Cardiac fibroblast (primary cell): ENCODE measurements at places on chromosomes 2 and 18.

- no peak for DNase-seq
Observed at GRCh38 chr18:8611916-8612576, 2.8 kb downstream of the RAB12 start.

DNA sequence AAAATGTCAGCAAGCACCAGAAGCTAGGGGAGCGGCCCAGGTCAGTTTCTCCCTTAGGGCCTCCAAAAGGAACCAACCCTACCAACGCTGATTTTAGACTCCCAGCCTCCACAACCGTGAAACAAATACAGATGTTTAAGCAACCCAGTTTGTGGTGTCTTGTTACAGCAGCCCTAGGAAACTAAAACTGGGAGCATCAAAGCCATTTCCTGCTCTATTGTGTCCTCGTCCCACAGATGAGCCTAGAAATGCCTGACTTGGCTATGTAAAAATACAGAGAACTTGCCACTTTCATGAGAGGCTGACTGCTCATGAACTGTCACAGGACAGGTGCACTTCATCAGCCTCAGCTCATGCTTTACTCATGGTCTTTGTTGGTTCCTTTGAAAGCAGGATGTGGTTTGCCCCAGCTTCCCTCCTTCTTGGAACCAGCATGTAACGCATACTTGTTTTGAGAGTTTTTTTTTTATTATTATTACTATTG is 97.6 kb upstream of the SLC39A10 start:
- peak; percentile 99 for DNase-seq

DNA sequence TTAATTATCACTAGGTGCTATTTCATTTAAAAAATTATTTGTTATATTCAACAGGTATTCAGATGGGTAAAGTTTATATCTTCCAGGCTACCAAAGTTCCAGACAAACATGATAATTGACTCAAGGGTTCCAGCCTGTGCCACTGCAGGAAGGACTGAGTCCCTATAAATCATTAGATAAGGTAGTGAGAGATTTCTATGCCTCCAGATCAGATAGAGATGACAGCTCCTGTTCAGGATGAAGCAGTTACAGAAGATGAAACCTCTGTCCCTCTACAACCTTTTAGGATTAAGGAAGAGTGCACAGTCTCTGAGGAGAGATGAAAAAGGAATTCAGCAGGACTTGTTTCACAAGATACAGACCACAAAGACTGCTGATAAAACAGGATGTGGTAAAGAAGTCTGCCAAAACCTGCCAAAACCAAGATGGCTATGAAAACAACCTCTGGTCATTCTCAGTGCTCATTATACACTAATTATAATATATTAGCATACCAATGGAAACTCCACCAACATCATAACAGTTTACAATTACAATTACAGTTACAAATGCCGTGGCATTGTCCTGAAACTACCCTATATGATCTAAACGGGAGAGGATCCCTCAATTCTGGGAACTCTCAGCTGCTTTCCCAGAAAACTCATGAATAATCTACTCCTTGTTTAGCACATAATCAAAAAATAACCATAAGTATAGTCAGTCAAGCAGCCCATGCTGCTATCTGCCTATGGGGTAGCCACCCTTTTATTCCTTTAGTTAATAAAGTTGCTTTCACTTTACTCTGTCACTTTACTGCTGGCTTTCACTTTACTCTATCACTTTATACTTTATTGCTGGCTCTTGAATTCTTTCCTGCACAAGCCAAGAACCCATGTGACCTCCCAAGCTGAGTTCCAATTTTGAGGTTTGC is 288.5 kb downstream of the PDE11A start:
- DNase-seq, result peak; percentile 56

- peak; percentile 63 for DNase-seq
Observed at GRCh38 chr2:108396845-108397244, 19.1 kb downstream of the SULT1C4 start.

DNA sequence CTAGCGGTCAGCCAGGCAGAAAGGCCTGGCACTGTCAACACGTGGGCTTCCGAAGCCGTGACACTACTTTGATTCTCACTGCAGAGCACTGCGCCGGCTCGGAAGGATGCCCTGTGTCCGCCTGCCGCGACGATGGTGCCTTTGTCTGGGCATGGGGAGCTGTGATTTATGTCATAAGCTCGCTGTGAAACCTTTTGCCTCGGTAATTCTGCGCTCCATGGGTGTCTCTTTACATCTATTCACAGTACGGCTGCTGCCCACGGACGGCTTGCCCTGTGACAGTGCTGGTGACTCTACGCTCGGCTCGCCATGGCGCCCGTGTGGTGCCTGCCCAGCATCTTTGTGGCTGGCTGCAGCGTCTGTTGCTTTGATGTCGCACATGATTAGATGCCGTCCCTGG is 43.1 kb upstream of the GBX2 start:
- no peak for DNase-seq

GRCh38 chr2:1476617-1477195 is 63.4 kb downstream of the TPO start:
- DNase-seq, result no peak

- peak; percentile 91 for DNase-seq
Observed at GRCh38 chr2:207676827-207677354, 34.5 kb upstream of the CCNYL1 start.

DNA sequence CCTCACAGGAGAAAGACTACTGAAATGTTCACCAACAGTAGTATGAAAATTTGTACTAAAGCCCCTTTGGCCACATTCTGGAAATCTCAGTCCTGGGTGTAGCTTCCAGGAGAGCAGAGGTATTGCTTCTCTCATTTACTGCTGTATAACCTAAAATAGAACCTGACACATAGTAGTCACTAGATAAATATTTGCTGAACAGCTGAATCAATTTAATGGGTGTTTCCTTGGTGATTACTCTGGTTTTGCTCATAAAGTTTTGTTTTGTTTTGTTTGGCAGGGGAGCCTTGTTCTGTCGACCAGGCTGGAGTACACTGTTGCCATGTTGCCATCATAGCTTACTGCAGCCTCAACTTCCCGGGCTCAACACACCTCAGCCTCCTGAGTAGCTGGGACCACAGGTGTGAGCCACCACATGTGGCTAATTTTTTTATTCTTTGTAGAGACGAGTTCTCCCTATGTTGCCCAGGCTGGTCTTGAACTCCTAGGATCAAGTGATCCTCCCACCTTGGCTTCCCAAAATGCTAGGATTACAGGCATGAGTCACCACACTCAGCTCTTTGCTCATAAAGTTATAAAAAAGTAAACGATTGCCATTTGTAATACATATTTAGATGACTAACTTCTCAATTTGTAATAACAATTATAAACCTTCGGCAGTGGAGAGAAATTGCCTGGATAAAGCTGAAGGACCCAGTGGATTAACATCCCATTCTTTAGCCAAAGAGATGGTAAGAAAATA is 11.5 kb upstream of the PARD3B start:
- peak; percentile 76 for DNase-seq

DNA sequence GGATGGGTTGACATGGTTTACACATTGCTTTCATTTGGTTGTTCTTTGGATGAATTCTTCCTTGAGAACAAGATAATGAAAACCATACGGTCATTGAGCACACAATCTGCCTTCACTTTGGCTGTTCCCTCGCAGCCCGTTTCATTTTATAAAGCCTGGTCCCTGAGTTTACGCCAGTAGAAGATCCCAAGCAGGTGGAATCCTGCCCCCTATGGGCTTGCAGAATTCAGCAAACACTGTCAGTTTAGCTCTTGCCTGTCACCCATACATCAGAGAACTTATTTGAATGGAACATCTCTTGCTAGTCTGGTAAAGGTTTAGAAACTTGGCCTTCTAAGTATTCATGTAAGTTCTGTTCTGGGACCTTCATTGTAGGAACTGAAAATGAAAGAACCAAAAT is 666.4 kb upstream of the ZEB2 start:
- DNase-seq, result no peak

DNA sequence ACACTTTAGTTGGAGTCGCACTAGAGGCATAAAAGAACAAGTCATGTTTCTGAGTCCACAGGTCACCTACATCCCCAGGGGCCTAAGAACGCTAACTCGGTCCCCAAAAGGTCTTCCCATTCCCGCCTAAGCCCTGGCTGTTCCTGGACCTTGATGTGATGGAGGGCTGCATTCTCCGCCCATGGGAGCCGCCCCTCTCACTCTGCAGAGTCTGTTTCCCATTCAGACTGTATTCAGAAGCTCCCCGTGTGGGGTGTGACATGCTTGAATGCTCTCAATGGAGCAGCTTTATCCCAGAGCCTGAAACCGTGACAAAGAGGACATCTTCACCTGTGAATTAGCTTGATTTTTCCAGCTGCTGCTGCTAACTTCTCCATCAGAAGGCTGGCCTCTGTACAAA is 319.0 kb upstream of the KLHL29 start:
- no peak for DNase-seq

DNA sequence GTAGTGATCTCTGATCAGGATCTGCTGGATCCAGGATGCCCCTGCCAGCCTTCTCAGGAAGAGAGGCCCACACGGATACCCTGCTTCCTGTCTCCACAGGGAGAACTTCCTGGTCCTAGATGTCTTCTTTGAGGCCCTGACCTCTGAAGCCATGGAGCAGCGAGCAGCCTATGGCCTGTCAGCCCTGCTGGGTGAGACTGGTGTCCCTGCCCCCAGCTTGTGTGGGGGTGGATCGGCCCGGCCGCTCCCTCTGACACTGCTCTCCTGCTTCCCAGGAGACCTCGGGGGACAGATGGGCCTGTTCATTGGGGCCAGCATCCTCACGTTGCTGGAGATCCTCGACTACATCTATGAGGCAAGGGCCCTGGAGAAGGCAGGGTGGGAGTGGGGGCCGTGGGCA is 6.6 kb downstream of the CHPF start:
- DNase-seq, result no peak

DNA sequence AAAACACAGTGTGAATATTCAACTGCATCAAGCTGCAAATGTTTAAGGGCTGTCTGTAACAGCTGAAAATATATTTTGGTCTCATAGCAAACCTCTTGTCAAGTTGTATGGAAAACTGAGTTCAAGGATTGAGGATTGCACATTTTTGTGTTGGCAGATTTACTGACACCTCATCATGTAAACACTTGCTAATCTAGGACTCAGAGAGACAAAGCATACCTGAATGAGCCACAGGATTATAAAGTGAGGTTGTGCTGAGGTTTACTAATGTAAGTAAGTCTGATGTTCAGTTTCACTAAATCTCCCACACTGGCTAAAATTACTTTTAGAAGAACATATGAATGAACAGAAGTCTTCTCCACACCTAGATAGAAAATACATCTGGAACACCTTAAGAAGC is 1993.1 kb upstream of the CELF4 start:
- no peak for DNase-seq

DNA sequence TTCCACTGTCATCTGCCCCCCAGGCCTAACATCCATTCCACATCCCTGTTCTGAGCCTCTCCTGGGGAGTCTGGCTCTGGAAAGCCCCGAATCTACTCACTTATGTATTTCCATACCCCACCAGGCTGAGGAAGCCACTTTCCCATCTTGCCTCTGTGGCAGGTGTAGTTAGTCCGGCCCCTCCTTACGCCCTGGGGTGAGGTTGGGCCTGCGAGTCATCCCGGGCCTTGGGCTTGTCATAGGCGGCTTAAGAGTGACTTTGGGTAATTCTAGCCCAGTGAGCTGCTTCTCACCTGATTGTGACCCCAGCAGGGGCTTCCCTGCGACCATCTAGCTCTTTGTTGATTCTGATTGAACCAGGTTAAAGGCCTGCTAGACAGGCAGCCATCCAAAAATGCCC is 21.1 kb downstream of the PCARE start:
- peak; percentile 11 for DNase-seq

DNA sequence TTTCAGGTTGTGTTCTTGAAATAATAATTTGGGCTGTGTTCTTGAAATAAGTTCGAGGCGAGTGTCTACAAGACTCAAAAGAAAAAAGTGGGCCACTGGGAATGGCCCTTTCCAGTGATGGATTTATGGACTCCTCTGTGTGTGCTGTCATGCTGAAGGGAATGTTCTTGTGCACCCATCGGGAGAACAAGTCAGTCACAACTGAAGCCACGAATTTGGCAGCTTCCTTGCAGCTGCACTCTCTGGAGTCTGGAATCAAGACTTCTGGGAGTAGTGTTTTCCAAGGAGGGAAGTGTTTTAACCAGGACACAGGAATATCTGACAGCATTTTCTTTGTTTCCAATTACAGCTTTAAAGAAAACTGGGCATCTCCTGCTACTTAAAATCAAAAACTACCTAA is 620 bp downstream of the SLC14A1 start:
- DNase-seq, result no peak

DNA sequence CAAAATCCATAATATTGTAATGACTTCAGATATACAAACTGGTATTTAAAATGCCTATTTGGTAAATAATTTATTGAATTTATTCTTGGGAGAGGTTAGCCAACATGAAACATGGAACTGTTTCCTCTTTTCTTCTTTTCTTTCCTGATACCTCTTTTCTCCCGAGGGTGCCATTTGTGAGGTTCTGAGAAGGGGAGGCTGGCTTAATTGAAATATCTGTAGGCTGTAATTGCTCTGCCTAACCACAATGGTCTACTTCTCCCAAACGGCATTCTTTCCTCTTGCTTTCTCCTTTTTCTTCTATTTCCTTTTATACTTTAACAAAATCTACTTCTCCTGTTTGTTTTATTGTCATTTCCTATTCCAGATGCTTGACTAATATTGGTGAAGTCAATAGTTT is 114.9 kb downstream of the TCF4 start:
- no peak for DNase-seq

DNA sequence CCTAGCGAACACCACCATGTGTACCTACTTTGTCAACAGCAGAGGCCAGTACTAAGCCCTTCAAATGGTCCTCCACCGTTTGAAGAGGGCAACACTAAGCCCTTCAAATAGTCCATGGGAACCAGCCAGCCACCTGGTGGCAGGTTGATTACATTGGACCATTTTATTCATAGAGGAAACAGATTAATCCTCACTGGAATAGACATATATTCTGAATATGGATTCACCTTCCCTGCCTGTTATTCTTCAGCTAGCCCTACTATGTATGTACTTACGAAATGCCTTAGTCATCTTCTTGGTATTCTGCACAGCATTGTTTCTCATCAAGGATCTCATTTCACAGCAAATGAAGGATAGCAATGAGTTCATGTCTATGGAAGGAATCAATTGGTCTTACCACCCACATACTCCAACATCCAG is 10.0 kb upstream of the ZNF396 start:
- DNase-seq, result no peak

- peak; percentile 87 for DNase-seq
Observed at GRCh38 chr2:190069936-190070696, 7.6 kb upstream of the MSTN start.
